ENCODE measurements at places on chromosomes 1 and 21.

DNA sequence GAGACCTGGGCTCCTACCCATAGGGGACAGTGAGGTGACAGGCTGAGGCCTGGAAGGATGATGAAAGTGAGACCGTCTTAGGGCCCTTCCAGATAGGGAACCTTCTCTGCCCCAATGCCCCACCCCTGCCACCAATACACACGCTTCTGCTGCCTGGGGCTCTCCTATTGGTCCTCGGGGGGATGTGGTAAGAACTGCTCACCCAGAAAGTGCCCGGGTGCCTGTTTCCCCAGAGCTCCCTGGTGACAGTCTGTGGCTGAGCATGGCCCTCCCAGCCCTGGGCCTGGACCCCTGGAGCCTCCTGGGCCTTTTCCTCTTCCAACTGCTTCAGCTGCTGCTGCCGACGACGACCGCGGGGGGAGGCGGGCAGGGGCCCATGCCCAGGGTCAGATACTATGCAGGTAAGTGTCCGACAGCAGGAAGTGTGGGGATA is 948 bp downstream of the SEMA4A start:
- no peak for DNase-seq

DNA sequence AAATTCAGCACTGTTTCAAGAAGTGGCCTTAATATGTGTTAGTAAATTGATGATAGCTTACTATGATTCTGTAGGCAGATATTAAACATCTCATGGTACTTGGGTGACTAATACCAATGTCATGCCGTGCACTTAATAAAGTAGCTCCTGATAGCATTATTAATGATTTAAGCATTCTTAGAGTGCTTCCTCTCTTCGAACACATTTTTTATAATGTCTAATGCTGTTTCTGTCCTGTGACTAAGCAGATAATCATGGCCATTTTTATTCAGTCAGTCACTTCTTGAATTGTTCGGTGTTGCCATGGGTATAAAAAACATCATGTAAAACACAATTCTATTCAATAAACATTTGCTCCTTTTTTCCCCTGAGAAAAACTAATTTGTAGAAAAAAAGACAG is 804.6 kb upstream of the ADGRL4 start:
- DNase-seq, result peak; percentile 39

GRCh38 chr1:119358636-119359035 is 9.9 kb upstream of the HAO2 start:
- peak; percentile 17 for DNase-seq

- no peak for DNase-seq
These were observed 18.8 kb upstream of the SRM start for GRCh38 chr1:11078631-11079030.

GRCh38 chr1:22494144-22494543 is 42.5 kb downstream of the ZBTB40 start:
- no peak for DNase-seq

DNA sequence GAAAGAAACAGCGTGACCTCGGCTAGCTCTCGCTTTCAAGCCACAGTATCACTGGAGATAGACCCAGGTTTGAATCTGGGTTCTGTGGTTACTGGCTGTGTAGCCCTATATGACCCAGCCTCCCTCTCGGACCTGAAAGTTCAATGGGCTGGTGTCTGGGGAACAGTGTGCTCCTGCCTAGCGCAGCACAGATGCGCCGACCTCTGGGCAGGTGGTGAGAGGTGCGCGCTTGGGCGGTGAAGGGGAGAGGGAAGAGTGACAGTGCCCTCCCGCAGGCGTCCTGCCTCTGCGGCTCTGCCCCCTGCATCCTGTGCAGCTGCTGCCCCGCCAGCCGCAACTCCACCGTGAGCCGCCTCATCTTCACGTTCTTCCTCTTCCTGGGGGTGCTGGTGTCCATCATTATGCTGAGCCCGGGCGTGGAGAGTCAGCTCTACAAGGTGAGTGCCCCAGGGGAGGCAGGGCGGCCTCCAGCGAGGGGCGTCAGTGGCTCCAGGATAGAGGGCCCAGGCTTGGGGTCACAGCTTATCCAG is 10.5 kb downstream of the SERINC2 start:
- DNase-seq, result no peak

DNA sequence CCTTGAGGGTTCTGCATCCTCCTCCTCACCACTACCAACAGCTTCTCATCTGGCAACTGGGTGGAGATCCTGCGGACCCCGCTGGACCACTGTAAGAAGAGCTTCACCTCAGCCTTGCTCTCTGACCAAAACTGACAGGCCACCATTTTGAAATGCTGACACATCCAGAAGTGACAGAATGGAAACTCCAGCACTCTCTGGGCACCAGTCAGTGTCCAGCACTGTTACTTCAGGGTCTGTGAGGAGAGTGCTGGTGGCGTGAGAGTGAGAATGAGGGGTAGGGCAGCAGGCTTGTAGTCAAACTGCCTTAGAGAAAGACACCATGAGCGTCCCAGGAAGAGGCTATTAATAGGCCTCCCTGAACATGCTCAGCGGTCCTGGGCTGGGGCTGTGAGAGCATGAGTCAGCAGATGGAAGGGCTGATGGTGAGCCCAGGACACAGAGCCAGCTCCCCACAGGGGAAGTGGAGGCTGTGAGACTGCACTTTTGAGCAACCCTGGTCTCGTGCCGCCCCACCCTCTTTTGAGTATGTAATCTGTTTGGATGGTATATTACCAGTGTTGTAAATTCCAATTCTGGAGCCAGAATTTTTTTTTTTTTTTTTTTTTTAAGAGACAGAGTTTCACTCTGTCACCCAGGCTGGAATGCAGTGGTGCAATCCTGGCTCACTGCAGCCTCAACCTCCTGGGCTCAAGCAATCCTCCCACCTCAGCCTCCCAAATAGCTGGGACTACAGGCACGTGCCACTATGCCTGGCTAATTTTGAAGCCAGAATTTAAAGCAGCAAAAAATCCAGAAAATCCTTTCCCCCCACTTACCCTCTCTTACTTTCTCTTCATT is 34.4 kb upstream of the SLC30A1 start:
- peak; percentile 89 for DNase-seq

DNA sequence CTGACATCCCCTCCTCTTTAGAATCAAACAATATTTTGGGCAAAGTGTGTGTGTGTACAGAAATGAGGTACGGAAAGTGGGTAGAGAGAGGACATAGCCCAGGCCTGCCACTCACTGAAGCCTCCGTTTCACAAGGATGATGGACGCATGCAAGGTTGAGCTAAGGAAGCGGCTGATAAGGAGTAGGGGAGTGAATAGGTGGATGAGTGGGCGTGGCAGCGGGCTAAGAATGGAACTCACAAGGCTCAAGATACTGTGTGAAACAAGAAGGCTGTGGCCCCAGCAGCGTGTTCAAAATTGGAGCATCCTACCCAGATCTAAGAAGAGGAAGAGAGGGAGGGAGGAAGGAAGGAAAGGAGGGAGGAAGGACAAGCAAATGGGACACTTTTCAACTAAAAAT is 37.5 kb downstream of the VWA5B1 start:
- DNase-seq, result no peak

GRCh38 chr21:44462086-44462833 is 7.0 kb downstream of the LRRC3 start:
- no peak for DNase-seq

DNA sequence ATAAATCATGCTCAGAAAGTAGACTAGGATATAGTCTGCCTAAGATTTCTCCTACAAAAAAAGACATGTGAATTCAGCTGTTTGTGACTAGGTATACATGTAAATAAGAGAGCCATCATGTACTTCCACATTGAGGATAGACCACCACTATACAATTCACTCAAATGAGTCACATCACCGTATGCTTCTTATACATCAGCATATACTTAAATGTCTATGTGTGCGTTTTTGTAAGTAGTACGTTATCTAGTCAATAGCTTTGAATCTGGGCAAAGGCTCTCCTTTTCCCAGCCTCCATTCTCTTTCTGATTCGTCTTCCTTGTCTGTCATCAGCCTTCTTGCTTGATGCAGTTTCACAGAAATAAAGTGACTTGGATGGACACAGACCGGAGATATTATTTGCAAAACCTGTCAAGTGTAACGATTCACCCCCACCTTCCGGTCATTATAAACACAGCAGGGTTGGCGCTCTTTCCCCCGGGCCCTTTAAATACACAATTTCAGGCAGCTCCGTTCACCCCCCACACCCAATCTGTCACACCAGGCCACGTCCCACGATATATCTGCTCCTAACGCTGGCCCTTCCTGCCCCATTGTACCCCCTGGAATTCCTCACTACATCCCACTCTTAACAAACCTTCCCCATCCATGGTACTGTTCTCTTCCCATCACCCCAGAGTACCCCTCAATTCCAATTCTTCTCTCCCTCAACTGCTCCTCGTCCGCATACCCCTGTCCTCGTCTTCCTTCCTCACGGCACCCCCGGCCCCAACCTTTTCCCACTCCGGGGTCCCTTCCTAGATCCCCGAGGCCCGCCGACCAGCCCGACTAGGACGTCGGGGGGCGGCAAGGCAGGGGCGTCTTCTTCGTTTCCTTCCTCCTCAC is 636 bp downstream of the VAMP4 start:
- peak; percentile 39 for DNase-seq

- no peak for DNase-seq
These were observed 6.3 kb upstream of the AURKAIP1 start for GRCh38 chr1:1381294-1381693.

DNA sequence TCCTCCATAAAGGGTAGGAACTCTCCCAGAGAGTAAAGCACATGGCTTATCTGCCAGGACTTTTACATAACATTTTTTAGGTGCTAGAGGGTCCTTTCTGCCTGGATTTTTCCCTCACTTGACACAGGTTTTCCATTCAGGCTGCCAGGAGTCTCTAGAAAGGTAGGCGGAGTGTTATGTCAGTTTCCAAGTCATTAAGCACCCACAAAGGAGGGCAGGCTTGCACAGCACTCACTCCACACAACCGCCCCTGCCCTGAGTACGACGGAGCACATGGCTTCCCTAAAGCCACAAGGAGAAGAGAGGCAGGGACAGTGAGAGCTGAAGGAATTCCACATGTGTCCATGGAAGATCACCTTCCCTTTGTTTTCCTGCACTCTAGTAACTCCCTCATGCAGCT is 55.7 kb downstream of the CAPZB start:
- no peak for DNase-seq

DNA sequence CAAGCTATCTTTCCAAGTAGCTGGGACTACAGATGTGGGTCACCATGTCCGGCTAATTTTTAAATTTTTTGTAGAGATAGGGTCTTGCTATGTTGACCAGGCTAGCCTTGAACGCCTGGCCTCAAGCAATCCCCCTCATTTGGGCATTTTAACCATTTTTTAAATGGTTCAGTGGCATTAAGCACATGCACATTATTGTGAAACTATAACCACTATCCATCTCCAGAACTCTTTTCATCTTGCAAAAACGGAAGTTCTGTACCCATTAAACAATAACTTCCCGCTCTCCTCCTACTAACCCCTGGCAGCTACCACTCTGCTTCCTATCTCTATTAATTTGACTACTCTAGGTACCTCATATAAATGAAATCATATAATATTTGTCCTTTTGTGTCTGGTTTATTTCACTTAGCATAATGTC is 4.8 kb upstream of the IL6R start:
- no peak for DNase-seq

GRCh38 chr1:169451218-169451824 is 24.0 kb upstream of the CCDC181 start:
- no peak for DNase-seq
